Aorta (tissue), 5 donors: ENCODE measurements at places on chromosomes 2 and 18. TPM values are rescaled to one million over a fixed set of nuclear protein-coding genes. Genes with fewer than 3 reads are reported as not detected.
A peak's percentile ranks its signal among the peaks of the same experiment; 100 is the strongest.

DNA sequence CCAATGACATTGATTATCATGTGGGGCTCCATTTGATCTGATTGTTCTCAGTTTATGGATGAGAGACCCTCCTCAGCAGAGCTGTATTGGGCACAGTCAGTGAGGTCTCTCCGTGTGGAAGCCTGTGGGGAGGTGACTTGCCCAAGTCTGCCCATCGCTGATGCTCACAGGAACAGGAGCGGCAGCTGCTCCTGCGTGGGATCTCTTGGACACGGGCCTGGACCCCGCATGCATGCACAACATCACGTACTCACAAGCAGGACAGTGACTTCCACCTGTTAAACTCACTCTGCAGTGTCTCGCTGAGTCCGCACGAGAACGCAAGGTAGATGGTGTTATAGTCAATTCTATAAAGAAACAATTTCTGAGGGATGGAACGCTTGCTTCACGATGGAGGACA, 55.0 kb downstream of the KCNF1 start:
- H3K27ac ChIP-seq, result no peak overlapping the region
- DNase-seq, result peak; percentile 2
- H3K4me3 ChIP-seq, result no peak overlapping the region
- no peaks in the 10 kb centered on the region for H3K4me1 ChIP-seq
- H3K36me3 ChIP-seq, result no peaks in the 10 kb centered on the region
- H3K27me3 ChIP-seq, result no peaks in the 10 kb centered on the region

DNA sequence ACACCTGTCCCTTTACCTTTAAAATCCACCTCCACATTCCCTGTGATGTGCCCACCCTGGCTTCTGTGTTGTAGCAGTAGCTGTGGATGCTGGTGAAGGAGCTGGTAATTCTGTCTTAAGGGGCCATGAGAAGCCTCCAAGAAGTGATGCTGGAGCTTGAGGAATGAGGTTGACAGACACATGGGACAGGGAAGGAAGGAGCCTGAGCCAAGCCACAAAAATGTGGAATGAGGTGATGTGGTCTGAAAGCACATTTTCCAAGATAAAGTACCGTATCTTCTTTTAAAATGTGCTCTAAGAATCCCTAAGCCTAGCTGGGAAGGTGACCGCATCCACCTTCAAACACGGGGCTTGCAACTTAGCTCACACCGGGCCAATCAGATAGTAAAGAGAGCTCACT, 31.2 kb downstream of the VWA3B start:
- H3K27ac ChIP-seq, result no peak overlapping the region
- no peaks in the 10 kb centered on the region for H3K27me3 ChIP-seq
- no peak overlapping the region for H3K4me3 ChIP-seq
- H3K4me1 ChIP-seq, result no peaks in the 10 kb centered on the region
- DNase-seq, result no peak

GRCh38 chr18:24485681-24486080, 25.2 kb downstream of the HRH4 start:
- no peak for DNase-seq
- no peak overlapping the region for H3K4me3 ChIP-seq
- no peaks in the 10 kb centered on the region for H3K4me1 ChIP-seq
- no peaks in the 10 kb centered on the region for H3K36me3 ChIP-seq
- no peak overlapping the region for H3K27ac ChIP-seq

DNA sequence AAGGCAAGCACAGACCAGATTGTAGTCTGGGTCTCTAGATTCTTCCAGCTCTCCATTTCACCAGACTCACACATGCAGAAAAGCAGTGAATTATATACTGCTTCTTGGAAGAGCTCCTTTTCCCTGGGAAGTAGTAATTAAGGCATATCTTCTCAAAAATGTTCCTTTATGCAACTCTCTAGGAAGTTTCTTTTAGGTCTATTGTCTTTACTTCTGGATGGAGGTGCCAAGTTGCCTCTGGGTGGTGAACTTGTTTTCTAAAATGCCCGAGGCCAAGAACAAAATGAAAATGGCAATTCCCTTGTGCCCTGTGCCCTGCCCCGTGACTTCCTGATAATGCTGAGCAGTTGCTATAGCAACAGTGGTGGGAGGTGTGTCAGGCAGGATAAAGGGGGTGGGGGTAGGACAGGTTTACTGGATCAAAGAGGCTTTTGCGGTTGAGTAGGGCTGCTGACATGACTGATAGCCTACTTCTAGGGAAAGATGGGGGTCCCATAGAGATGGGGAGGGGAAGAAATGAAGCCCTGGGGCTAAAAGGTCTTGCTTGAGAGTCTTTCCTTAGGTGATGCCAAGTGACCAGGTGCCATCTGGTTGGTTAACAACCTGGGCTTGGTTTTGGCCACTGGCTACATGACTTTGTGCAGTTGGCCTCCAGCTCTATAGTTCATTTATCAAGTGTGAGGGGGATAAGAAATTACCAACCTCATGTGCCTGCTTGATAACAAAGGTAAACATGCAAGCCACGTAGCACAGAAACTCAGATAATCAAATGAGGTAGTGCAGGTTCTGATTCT, 11.8 kb downstream of the IGFBP2 start:
- DNase-seq, result no peak
- no peak overlapping the region for H3K4me3 ChIP-seq
- peaks cover 7% of the 10 kb centered on the region for H3K4me1 ChIP-seq
- peaks cover 1% of the 10 kb centered on the region for H3K36me3 ChIP-seq
- H3K27ac ChIP-seq, result peak overlapping the region; percentile 73
- H3K27me3 ChIP-seq, result no peaks in the 10 kb centered on the region

GRCh38 chr2:523698-524270, 153.4 kb downstream of the TMEM18 start:
- no peaks in the 10 kb centered on the region for H3K4me1 ChIP-seq
- no peak for DNase-seq
- no peak overlapping the region for H3K4me3 ChIP-seq
- H3K27ac ChIP-seq, result no peak overlapping the region

- no peaks in the 10 kb centered on the region for H3K36me3 ChIP-seq
- H3K27ac ChIP-seq, result no peak overlapping the region
- H3K4me1 ChIP-seq, result no peaks in the 10 kb centered on the region
- H3K27me3 ChIP-seq, result no peaks in the 10 kb centered on the region
- H3K4me3 ChIP-seq, result no peak overlapping the region
- no peak for DNase-seq
These were observed 222.9 kb upstream of the CDH2 start for GRCh38 chr18:28399781-28400362.

- no peak overlapping the region for H3K27ac ChIP-seq
- no peaks in the 10 kb centered on the region for H3K27me3 ChIP-seq
- H3K36me3 ChIP-seq, result no peaks in the 10 kb centered on the region
- no peaks in the 10 kb centered on the region for H3K4me1 ChIP-seq
- DNase-seq, result peak; percentile 55
These were observed 6.1 kb upstream of the CYRIA start for GRCh38 chr2:16671760-16672159.

GRCh38 chr2:206275312-206276055, 1.0 kb downstream of the ZDBF2 start:
- H3K36me3 ChIP-seq, result no peaks in the 10 kb centered on the region
- no peaks in the 10 kb centered on the region for H3K27me3 ChIP-seq
- no peak for DNase-seq
- no peaks in the 10 kb centered on the region for H3K4me1 ChIP-seq
- H3K27ac ChIP-seq, result no peak overlapping the region

- no peaks in the 10 kb centered on the region for H3K4me1 ChIP-seq
- H3K27me3 ChIP-seq, result no peaks in the 10 kb centered on the region
- DNase-seq, result no peak
- no peak overlapping the region for H3K27ac ChIP-seq
These were observed 87.7 kb downstream of the BCL11A start for GRCh38 chr2:60465736-60466135.

- H3K4me1 ChIP-seq, result no peaks in the 10 kb centered on the region
- H3K27me3 ChIP-seq, result no peaks in the 10 kb centered on the region
- no peak overlapping the region for H3K4me3 ChIP-seq
These were observed 51.6 kb downstream of the SPP2 start for GRCh38 chr2:234102112-234102511.

GRCh38 chr2:185219981-185220380, 518.6 kb upstream of the FSIP2 start:
- no peak for DNase-seq
- H3K27me3 ChIP-seq, result no peaks in the 10 kb centered on the region
- H3K4me1 ChIP-seq, result no peaks in the 10 kb centered on the region
- no peak overlapping the region for H3K27ac ChIP-seq
- H3K4me3 ChIP-seq, result no peak overlapping the region
- no peaks in the 10 kb centered on the region for H3K36me3 ChIP-seq

PXDN gene
- 109 TPM for total RNA-seq

GRCh38 chr2:99640635-99641151, 150.9 kb upstream of the REV1 start:
- no peak overlapping the region for H3K27ac ChIP-seq
- H3K4me1 ChIP-seq, result peaks cover 3% of the 10 kb centered on the region
- no peaks in the 10 kb centered on the region for H3K36me3 ChIP-seq
- DNase-seq, result no peak
- no peak overlapping the region for H3K4me3 ChIP-seq
- H3K27me3 ChIP-seq, result no peaks in the 10 kb centered on the region

DNA sequence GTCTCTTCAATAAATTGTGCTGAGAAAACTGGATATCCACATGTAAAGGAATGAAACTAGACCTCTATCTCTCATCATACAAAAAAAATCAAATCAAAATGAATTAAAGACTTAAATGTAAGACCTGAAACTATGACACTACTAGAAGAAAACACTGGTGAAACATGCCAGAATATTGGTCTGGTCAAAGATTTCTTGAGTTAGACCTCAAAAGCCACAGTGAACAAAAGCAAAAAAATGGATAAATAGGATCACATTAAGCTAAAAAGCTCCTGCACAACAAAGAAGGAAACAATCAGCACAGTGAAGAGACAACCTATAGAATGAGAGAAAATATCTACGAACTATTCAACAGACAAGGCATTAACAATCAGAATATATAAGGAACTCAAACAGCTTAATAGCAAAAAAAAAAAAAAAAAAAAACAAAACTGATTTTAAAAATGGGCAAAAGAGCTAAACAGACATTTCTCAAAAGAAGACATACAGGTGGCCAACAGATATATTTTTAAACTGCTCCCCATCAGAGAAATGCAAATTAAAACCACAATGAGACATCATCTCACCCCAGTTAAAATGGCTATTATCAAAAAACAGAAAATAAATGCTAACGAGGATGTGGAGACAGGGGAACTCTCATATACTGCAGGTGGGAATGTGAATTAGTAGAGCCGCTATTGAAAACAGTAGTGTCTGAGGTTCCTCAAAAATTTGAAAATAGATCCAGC, 66.3 kb downstream of the NCKAP1 start:
- no peak overlapping the region for H3K27ac ChIP-seq
- H3K4me3 ChIP-seq, result no peak overlapping the region
- H3K36me3 ChIP-seq, result peaks cover 3% of the 10 kb centered on the region
- no peaks in the 10 kb centered on the region for H3K27me3 ChIP-seq
- DNase-seq, result no peak

TUBA4B gene
- total RNA-seq, result not detected

POTEJ gene
- total RNA-seq, result not detected

- H3K27me3 ChIP-seq, result no peaks in the 10 kb centered on the region
- no peak for DNase-seq
- no peak overlapping the region for H3K4me3 ChIP-seq
These were observed 185.9 kb downstream of the ANAPC1 start for GRCh38 chr2:111698089-111698488.

GRCh38 chr2:62362561-62362960, 143.4 kb downstream of the TMEM17 start:
- no peak overlapping the region for H3K4me3 ChIP-seq
- no peaks in the 10 kb centered on the region for H3K4me1 ChIP-seq
- no peak for DNase-seq
- no peak overlapping the region for H3K27ac ChIP-seq

RGPD3 gene
- total RNA-seq, result 0.18 TPM

DNA sequence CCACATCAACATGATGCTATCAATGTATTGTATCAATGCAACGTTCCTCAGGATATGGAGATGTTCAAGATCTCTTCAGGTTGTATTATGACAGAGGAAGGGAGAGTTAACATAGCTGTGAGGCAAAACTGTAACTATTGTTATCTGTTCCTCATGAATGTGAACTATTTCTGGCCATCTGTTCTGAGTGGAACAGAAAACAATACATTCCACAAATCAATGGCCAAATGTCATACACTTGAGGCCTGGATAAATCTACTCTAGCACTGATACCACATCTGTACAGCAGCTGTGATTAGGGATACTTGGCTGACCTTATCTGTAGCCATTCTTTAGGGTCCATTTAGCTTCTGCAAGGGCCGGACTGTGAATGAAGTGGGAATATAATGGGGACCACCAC, 447.9 kb downstream of the IRS1 start:
- H3K4me1 ChIP-seq, result no peaks in the 10 kb centered on the region
- no peaks in the 10 kb centered on the region for H3K27me3 ChIP-seq
- no peaks in the 10 kb centered on the region for H3K36me3 ChIP-seq
- no peak overlapping the region for H3K27ac ChIP-seq
- H3K4me3 ChIP-seq, result no peak overlapping the region
- DNase-seq, result no peak

DNA sequence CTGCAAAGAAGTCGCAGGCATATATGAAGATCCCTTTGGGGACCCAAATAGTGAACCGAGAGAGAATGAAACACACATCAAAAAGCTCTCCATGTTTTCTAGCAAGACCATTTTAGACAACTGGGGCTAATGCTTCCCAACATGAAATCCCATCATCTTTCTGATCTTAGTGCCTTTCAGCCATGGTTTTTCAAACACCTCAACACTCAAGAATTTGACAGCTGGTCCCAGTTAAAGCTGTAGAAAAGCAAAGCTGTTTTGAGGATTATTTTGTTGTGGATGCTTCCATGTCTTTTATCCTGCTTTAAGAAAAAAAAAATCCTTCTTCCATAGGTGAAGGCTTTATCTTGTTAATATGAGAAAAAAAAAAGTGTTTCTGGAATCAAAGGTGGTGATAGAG, 259.1 kb downstream of the STK39 start:
- H3K4me1 ChIP-seq, result peaks cover 4% of the 10 kb centered on the region
- no peak overlapping the region for H3K4me3 ChIP-seq
- no peaks in the 10 kb centered on the region for H3K36me3 ChIP-seq
- DNase-seq, result no peak
- H3K27ac ChIP-seq, result no peak overlapping the region

DNA sequence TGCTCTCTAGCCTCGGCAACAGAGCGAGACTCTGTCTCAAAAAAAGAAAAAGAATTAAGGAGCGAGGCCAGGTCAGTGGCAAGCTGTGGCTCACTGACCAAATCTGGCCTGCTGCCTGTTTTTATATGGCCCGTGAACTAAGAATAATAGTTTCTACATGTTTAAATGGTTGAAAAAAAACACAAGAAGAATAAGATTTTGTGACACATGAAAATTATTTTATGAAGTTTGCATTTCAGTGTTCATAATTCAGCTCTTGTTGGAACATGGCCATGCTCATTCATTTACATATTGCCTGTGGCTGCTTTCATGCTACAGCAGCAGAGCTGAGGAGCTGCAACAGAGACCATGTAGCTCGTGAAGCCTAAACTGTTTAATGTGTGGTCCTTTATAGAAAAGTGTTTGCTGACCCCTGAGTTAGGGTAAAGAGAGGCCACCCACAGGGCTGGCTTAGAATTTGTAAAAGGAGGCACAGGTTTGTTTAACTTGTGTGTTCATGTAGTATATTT, 59.5 kb downstream of the MFSD6 start:
- DNase-seq, result no peak
- peaks cover 3% of the 10 kb centered on the region for H3K36me3 ChIP-seq
- no peak overlapping the region for H3K4me3 ChIP-seq
- H3K4me1 ChIP-seq, result peaks cover 3% of the 10 kb centered on the region
- H3K27ac ChIP-seq, result peak overlapping the region; percentile 57

OXER1 gene
- total RNA-seq, result 2.2 TPM

LHCGR gene
- not detected for total RNA-seq

GRCh38 chr2:219916281-219916680, 288.9 kb downstream of the SLC4A3 start:
- no peaks in the 10 kb centered on the region for H3K27me3 ChIP-seq
- no peak overlapping the region for H3K4me3 ChIP-seq
- H3K4me1 ChIP-seq, result no peaks in the 10 kb centered on the region
- H3K27ac ChIP-seq, result no peak overlapping the region
- no peak for DNase-seq

UGT1A4 gene
- total RNA-seq, result not detected
